Hepatocyte (in vitro differentiated cells): ENCODE measurements at places on chromosomes 16 and 17. TPM values are rescaled to one million over a fixed set of nuclear protein-coding genes. Genes with fewer than 3 reads are reported as not detected.

GNGT2 gene
- total RNA-seq: 0.96 TPM in 1 of 2 replicates, not detected in the other

TNFRSF13B gene
- total RNA-seq: not detected in 2 replicates

SLC16A11 gene
- 0.93 TPM in 1 of 2 replicates, not detected in the other for total RNA-seq

CFAP119 gene
- 1.3 and 5.0 TPM in 2 replicates for total RNA-seq

CCL4L2 gene
- 12.2 and 12.8 TPM in 2 replicates for total RNA-seq

DNA sequence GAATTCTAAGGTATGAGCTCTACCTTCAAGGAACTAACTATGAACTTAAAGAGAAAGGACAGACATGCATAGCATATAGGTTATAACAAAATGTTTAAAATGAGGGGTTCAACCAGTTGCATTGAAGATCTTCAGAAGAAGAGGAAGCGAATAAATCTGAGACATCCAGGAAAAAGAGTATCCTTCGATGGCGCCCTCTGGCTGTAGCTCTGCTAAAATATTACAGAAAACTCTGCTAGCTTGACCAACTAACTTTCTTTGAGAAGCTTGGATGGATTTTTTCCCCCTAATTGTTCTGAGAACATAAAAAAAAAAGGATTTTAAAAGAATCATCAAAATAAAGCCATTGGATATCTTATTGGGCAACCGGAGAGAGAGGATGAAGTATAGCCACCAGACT lies 659.9 kb upstream of the SOX9 start:
- H3K4me1 ChIP-seq: no peaks in the 10 kb centered on the region
- no peaks in the 10 kb centered on the region for H3K27me3 ChIP-seq
- no peak overlapping the region for H3K27ac ChIP-seq
- peak; percentile 54 for DNase-seq
- H3K36me3 ChIP-seq: no peaks in the 10 kb centered on the region

DNA sequence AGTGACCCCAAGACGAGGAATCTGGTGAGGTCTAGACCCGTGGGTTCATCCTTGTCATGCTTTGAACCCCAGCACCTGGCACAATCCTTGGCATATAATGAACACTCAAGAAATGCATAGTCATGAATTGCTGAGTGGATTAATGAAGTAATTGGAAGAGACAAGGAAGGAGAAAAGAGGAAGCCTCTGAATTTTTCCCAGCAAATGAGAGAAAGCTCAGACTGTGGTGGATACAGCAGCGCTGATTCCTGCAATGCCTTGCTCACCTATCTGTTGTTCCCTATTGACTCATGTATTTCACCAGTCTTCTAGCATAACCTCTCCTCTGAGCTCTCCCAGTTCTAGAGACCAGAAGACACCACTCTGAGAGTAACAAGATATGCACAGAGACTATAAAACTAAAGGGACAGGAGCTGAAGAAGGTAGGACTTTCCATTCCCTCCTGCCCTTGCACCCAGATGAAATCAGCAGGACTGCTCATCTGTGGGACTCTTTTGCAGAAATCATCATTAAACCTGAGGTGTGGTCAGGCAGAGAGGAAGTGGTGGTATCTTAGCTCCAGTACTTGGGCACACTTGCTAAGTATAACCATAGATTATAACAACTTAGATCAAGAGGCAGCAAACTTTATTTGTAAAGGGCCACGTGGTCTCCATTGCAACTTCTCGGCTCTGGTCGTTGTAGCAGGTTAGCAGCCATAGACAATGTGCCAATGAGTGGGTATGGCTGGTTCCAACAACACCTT lies 102.8 kb downstream of the MAF start:
- no peaks in the 10 kb centered on the region for H3K36me3 ChIP-seq
- no peak overlapping the region for H3K4me3 ChIP-seq

- no peak overlapping the region for H3K27ac ChIP-seq
- no peak overlapping the region for H3K4me3 ChIP-seq
- H3K36me3 ChIP-seq: no peaks in the 10 kb centered on the region
Measured at GRCh38 chr16:84712138-84712671, 12.4 kb downstream of the USP10 start.

DNA sequence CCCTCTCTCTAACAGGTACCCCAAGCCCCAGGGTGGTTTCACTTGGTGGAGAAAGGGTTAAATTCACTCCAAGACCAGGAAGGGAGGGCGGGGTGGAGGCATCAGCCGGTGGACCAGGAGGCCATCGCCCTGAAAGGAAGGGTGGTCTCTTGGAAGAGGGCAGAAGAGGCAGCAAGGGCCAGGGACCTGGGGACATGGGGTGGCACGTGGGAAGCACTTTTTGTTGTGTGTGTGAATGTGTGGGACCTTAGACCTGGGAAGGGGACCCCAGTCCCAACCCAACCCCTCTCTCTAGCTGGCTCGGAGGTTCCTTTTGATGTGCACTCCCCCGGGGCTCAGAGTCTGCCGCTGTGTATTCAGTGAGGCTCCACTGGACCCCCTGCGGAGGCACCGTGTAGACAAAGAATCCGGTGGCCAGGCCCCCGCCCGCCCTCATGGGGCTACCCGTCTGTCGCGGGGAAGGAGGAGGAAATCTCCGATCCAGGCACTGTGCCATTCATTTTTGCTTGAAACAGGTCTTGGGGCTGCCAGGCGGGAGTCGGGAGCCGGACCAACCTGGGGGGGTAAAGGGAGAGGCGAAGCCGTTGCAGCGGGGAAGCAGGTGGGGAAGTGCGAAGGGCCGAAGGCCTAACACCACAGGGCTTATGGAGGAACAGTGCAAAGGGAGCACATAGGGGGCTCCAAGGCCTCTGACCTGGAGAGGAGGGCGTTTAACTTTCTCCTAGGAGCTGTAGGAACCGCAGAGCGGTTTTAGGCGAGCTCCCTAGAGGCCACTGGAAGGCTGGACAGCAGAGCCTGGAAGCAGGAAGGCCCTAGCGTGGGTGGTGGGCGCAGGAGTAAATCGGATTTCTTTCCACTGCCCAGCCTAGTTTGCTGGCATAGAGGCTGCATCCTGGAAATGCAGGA lies 3.2 kb upstream of the WNT3 start:
- H3K27ac ChIP-seq: no peak overlapping the region
- H3K4me1 ChIP-seq: peaks cover 12% of the 10 kb centered on the region
- H3K4me3 ChIP-seq: no peak overlapping the region
- no peaks in the 10 kb centered on the region for H3K36me3 ChIP-seq

- H3K27ac ChIP-seq: no peak overlapping the region
- no peaks in the 10 kb centered on the region for H3K27me3 ChIP-seq
- no peaks in the 10 kb centered on the region for H3K36me3 ChIP-seq
- no peak for DNase-seq
- H3K4me3 ChIP-seq: no peak overlapping the region
- no peaks in the 10 kb centered on the region for H3K4me1 ChIP-seq
Measured at GRCh38 chr17:9862949-9863348, 37.2 kb downstream of the GLP2R start.

DNA sequence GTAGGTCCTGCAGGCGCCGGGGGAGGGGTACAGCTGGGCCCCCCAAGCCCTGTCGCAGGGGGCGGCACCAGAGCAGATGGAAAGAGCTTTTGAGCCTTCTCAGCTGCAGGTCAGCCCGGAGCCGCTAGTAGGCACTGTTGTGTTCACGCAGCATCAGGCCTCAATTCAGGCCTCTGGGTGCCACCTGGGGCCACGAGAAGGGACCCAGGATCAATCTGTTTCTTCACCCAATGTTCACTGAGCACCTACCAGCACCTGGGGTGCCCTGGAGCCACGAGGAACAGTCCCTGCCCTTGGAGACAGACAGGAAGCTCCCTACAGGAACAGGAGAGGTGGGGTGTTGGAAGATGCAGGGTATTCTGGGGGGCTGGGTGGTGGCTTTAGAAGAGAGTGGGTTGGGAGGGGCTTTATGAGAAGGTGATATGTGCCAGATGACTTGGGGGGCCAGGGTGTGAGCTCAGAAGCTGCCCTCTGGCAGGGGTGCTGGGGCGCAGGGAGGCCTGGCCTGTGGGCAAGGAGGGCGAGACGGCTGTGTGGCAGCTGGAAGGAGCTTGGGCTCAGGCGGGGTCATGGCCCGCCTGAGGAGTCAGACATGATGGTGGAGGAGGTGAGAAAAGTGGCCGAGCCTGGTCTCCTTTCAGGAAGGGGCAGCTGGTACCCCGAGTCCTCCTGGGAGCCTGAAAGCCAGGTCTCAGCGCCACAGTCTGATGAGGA lies 121.9 kb upstream of the GSE1 start:
- DNase-seq: peak; percentile 30
- H3K4me3 ChIP-seq: no peak overlapping the region
- no peaks in the 10 kb centered on the region for H3K27me3 ChIP-seq
- no peaks in the 10 kb centered on the region for H3K36me3 ChIP-seq
- no peak overlapping the region for H3K27ac ChIP-seq

DNA sequence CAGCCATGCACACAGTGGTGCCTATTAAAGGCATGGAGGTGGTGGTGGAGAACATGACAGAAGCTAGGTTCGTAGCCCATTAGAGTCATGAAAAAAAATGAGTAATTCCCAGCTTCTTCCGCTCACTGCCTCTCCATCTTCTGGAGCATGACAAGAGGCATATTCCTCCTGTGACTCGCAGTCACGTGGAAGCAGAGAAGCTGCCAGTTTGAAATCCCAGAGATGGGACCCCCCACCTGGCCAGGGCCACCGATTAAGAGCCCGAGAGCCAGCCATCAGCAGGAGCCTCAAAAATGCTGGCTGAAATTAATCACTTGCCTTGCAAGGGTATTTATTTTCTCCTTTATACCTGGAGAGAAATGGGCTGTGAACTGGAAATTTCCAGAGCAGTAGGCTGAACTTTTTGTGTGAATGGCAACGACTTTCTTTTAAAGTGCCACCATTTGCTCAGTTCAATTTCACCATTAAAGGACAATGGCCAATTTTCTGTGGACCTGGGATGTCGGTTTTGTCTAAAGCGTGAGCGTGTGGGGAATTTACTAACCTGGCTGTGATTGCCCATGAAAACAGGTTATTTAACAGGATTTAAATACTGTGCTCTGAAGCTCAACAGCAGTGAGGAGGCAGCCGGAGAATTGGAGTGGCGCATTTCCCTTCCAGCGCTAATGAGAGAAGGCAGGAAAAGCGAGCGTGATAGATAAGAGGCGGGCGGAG lies 189.7 kb upstream of the SDK2 start:
- no peak for DNase-seq
- no peak overlapping the region for H3K4me3 ChIP-seq
- no peak overlapping the region for H3K27ac ChIP-seq
- no peaks in the 10 kb centered on the region for H3K36me3 ChIP-seq
- H3K27me3 ChIP-seq: peaks cover 27% of the 10 kb centered on the region

GRCh38 chr16:87064731-87065445 lies 252.3 kb downstream of the C16orf95 start:
- H3K27me3 ChIP-seq: peaks cover 23% of the 10 kb centered on the region
- H3K27ac ChIP-seq: no peak overlapping the region
- H3K4me3 ChIP-seq: no peak overlapping the region
- H3K4me1 ChIP-seq: no peaks in the 10 kb centered on the region
- no peak for DNase-seq

DNA sequence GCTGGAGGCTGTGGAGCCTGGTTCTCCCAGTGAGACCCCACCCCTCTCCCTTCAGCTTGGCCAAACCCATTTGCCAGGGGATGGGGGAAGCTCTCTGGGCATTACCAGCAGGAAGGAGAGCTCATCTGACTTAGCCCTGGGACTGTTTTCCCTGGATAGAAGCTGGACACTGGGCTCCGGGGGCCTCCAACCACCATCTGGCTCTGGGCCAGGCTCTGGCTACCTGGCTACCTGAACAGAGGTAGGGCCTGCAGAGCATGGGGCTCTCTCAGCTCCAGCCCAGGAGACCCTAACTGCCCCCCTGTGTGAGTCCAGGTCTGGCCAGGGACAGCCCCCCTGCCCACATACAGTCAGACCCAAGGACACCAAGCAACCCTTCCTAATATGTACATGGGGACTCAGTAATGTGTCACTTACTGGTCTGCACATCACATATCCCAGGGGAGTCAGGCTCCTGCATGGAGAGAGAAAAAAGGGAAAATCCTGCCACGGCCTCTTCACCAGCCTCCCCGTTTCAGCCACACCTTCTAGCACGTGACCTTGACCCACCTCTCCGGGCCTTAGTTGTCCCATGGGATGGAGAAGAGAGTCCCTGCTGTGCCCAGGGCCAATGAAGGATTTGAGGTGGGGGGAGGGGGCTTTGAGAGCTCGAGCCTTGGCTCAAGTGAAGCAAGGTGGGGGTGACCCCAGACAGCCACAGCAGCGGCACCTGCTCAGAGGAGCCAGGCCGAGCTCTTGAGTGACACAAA lies 13.8 kb downstream of the CNGB1 start:
- no peak for DNase-seq
- no peaks in the 10 kb centered on the region for H3K4me1 ChIP-seq
- H3K27me3 ChIP-seq: no peaks in the 10 kb centered on the region
- no peak overlapping the region for H3K4me3 ChIP-seq
- no peaks in the 10 kb centered on the region for H3K36me3 ChIP-seq
- H3K27ac ChIP-seq: no peak overlapping the region

DNA sequence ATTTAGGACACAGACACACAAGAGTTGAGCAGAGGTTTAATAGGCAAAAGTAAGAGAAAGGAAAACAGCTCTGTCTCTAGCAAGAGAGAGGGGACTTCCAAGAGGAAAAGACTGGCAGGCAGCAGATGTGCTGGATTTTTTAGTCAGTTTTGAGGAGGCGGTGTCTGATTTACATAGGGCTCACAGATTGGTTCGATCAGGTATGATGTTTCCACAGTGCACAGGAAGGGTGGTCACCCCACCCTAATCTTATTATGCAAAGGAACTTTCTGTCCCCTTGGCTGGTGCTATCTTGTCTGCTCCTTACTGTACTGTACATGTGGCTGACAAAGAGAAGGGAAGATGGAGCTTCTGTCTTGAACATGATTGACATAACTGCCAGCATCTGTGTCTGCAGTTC lies 25.3 kb downstream of the BFAR start:
- no peak overlapping the region for H3K4me3 ChIP-seq
- peaks cover 6% of the 10 kb centered on the region for H3K4me1 ChIP-seq
- H3K36me3 ChIP-seq: no peaks in the 10 kb centered on the region

- no peaks in the 10 kb centered on the region for H3K27me3 ChIP-seq
- H3K36me3 ChIP-seq: no peaks in the 10 kb centered on the region
- no peak overlapping the region for H3K4me3 ChIP-seq
- no peak overlapping the region for H3K27ac ChIP-seq
Measured at GRCh38 chr16:11615748-11616447, 29.2 kb upstream of the LITAF start.

GRCh38 chr16:55292491-55292890 lies 31.5 kb upstream of the IRX6 start:
- DNase-seq: no peak
- H3K36me3 ChIP-seq: no peaks in the 10 kb centered on the region
- no peak overlapping the region for H3K4me3 ChIP-seq
- no peaks in the 10 kb centered on the region for H3K4me1 ChIP-seq
- H3K27me3 ChIP-seq: no peaks in the 10 kb centered on the region

GRCh38 chr16:67847064-67847861 lies at the start of gene CENPT:
CENPT (minus strand) TSS chr16:67847693; CDS start chr16:67833859, 13,834 bp downstream.
- peak; percentile 87 for DNase-seq
- H3K27me3 ChIP-seq: no peaks in the 10 kb centered on the region
- H3K4me1 ChIP-seq: peaks cover 39% of the 10 kb centered on the region
- peak within 1 kb of the TSS; percentile 98 for H3K4me3 ChIP-seq
- H3K27ac ChIP-seq: peak within 1 kb of the TSS; percentile 99

GRCh38 chr17:43351691-43352090 lies 47.1 kb upstream of the ARL4D start:
- H3K36me3 ChIP-seq: no peaks in the 10 kb centered on the region
- no peak for DNase-seq
- no peaks in the 10 kb centered on the region for H3K27me3 ChIP-seq
- no peaks in the 10 kb centered on the region for H3K4me1 ChIP-seq
